ENCODE measurements at places on chromosomes 1 and 21.

- DNase-seq, result no peak
These were observed 544.8 kb downstream of the NUF2 start for GRCh38 chr1:163866564-163866963.

- no peak for DNase-seq
These were observed 128.1 kb downstream of the KAZN start for GRCh38 chr1:14726606-14727005.

DNA sequence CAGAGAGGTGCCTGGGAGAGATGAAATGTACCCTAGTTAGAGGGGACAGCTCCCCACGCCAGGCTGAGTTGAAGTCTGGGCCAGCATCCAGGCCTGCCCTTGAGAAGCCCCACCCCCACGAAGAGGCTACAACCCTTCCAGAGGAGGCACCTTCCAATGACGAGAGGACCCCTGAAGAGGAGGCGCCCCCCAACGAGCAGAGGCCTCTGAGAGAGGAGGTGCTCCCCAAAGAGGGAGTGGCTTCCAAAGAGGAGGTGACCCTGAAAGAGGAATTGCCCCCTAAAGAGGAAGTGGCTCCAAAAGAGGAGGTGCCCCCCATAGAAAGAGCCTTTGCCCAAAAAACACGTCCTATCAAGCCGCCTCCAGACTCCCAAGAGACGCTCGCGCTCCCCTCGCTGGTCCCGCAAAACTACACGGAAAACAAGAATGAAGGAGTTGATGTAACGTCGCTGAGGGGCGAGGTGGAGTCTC lies 3.1 kb downstream of the EVA1B start:
- DNase-seq, result no peak

DNA sequence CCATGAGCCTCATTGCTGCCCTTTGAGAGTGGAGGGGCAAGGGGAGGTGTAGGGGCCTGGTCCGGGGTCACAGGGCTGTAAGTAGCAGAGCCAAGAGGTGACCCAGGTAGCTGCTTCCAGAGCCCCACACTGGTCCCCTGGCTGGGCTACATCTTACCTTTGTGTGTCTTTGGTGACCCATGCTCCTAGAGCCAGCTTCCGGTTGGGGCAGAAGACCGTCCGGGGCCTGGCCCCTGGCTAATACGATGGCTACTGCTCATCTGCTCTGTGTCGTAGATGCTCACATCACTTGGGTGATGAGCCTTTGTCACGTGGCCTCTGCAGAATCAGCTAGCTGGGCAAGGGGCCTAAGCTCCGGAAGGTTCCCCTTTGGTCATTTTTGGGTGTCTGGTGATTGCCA lies 20.6 kb downstream of the ABCG1 start:
- DNase-seq, result no peak

All from pulmonary artery endothelial cell (primary cell).